ENCODE measurements at places on chromosomes 13 and 19.
A peak's percentile ranks its signal among the peaks of the same experiment; 100 is the strongest.

DNA sequence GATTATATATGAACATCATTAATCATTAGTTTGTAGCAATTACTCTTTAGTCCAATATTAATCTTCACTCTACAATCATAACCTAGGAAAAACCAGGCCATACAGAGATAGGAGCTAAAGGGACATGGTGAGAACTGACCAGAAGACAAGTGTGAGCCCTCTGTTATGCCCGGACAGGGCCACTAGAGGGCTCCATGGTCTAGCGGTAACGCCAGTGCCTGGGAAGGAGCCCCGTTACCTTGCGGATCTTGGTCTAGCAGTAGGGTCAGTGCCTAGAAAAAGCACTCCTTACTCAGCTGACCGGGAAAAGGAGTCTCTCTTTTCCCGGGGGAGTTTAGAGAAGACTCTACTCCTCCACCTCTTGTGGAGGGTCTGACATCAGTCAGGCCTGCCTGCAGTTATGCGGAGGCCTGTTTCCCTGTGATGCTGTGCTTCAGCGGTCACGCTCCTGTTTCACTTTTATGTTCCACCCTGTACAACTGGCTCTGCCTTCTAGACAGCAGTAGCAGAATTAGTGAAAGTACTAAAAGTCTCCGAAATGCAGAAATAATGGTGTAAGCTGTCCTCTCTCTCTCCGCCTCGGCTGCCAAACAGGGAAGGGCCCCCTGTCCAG lies 13.8 kb downstream of the OR7D4 start:
- ATAC-seq = peak; percentile 91

DNA sequence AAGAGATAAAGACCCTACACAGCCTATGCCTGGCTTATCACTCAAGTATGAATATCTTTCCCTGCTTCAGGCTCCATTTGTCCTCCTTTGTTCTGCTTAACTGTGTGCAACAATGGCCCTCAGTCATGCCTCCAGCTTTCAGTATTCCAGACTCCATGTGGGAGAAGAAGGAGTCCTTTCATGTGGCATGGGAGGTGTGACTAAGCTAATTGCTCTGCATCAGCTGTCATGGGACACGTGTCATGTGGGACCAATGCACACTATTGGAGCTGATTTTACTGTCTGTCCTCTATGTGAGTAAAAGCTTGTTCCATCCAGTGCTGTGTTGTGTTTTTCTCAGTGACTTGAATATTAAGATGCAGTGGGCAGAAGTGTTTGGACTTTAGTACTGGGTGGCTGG lies 1198.3 kb downstream of the OLFM4 start:
- no peak for ATAC-seq

DNA sequence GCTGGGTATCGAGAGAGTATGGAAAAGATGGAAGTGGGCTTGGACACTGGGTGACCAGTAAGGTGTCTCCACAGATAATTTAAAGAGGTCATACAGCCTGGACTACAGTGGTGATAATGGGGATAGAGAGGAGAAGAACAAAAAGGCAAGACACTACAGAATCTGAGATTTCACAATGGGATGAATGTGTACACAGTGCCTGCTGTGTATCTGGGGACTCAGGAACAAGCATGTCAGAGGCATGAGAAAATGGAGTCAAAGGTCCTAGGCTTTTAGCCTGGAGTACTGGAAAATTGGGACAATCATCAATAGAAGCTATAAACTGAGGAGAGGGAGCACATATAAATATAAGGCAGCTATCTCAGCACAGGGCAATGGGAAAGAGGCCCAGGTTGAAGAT lies 69.4 kb downstream of the TSC22D1 start:
- ATAC-seq = no peak

DNA sequence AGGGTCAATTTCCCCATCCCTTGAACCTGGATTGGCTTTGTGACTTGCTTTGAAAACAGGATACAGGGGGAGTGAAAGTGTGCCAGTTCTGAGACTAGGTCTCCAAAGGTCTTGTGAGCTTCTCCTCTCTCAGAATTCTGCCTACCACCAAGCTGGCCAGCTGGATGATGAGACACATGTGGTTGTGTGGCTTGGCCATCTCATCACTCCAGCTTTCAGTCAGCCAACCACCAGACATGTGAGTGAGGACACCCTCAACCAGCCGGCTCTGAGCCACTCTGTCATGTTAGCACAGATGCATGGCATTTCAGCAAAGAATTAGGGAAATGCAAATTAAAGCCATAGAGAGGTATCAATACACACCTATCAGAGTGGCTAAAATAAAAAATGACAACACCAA lies 29.5 kb downstream of the ENOX1 start:
- ATAC-seq = no peak

GRCh38 chr13:21347753-21348318 lies 111.3 kb downstream of the ZDHHC20 start:
- no peak for ATAC-seq

DNA sequence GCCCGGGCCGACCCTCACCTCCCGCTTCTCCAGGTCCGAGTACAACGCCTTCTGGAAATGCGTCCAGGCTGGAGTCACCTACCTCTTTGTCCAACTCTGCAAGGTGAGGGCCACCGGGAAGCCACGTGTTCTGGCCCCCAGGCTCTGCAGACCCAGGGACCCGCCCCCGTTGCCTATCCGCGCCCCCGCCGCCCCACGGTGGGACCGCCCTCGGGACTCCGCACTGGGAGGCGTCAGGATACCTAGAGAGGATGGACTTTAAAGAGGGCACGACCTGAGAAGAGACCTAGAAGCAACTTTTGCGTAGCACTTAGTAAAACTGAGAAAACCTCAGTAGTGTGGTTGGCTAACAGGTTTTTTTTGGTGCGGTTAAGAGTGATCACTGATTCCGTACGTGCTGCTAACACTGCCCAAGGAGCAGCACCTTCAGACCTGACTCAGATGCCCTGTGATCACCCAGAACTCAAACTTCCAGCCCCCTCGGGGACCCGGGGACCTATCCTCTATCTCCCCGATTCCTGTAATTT lies 492 bp downstream of the TMEM147 start:
- peak; percentile 55 for ATAC-seq

DNA sequence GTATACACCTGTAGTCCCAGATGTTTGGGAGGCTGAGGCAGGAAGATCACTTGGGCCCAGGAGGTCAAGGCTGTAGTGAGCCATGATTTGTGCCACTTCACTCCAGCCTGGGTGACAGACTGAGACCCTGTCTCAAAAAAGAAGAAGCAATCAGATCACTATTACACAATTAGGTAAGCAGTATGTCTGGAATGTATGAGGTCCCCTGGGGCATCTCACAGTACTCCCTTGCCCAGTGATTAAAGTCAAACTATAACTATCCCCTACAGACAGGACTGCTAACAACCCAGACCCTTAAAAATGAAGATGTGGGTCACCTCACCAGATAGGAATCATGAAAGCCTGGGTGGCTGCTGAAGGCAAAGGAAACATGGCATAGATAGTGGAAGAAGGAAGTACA lies 9.4 kb upstream of the PAN3 start:
- ATAC-seq = no peak

DNA sequence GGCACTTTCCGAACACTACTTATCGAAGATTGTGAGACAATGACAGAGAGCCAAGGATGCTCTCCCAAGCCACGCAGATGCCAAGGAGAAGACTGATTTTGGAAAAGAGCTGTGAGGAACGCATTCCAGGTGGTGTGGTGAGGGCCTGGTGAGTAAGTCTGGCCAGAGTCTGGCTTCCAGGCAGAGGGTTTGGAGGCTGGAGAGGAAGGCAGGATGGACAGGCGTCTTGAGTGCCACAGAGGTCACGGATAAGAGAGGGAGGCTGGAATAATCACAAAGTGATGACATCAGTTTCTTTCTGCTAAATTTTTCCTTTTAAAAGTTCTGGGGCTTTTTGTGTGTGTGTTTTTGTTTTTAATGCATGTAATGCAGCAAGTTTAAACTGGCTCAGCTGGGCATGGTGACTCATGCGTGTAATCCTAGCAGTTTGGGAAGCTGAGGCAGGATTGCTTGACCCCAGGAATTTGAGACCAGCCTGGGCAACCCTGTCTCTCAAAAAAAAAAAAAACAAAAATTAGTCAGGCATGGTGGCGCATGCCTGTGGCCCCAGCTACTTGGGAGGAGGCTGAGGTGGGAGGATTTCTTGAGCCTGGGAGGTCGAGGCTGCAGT lies 235.1 kb downstream of the NALCN start:
- ATAC-seq = no peak

DNA sequence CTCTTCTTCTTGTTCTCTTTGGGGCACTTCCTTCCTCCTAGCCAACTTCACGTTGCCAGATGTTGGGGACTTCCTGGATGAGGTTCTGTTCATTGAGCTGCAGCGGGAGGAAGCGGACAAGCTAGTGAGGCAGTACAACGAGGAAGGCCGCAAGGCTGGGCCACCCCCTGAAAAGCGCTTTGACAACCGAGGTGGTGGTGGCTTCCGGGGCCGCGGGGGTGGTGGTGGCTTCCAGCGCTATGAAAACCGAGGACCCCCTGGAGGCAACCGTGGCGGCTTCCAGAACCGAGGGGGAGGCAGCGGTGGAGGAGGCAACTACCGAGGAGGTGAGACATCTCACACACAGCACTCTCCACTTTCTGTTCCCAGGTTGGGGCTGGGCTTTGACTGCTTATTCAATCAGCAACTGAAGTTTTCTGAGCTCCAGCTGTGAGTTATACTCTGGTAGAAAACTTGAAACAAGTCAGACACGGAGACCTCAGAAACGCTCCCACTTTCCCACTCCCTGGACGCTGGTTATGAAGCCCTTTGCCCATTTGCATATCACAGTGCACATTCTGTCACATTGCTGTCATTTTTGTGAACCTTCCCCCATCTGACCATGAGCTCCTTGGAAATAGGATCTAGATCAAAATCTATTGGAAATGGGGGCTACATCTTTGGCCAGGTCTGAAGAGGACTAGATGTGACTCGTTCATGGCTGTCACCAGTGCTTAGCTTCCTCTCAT lies 7.2 kb upstream of the CCDC97 start:
- ATAC-seq = no peak

- ATAC-seq = no peak
Observed at GRCh38 chr13:29564373-29564772, 31.1 kb downstream of the SLC7A1 start.

- ATAC-seq = no peak
Observed at GRCh38 chr13:51396352-51396751, 56.5 kb downstream of the INTS6 start.

DNA sequence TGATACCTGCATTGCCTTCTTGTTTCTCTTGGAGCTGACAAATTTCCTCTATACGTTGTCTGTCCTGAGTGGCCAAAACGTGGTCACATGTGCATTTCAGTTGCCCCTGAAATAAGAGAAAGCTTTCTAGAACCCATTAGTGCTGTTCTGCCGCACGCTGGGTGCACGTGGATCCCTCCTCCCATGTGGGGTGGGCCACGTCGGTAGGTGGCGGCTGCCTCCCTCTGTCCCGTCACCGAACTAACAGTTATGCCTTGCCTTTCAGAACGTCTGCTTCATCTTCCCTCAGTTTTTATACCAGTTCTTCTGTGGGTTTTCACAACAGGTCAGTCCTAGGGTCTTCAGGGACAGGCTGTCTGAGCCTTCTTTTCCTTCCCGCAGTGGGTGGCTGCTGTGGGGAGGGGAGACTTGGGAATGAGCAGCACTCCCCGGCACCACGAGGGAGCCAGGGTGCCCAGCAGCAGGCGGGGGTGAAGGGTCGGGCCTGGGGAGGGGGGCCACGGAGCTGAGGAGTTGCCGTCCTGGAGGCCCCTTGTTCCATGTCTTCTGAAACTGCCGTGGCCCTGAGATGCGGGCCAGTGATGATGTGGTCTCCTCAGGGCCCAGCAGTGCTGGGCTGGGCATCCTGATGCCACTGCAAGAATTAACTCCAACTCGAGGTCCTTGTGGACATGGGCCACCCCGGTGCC lies 109.7 kb upstream of the MCF2L start:
- ATAC-seq = no peak

GRCh38 chr19:49817964-49818648 lies at the start of gene MED25:
Gene MED25 (plus strand): TSS chr19:49818289. CDS start chr19:49818342, 53 bp downstream.
- ATAC-seq = peak; percentile 84

DNA sequence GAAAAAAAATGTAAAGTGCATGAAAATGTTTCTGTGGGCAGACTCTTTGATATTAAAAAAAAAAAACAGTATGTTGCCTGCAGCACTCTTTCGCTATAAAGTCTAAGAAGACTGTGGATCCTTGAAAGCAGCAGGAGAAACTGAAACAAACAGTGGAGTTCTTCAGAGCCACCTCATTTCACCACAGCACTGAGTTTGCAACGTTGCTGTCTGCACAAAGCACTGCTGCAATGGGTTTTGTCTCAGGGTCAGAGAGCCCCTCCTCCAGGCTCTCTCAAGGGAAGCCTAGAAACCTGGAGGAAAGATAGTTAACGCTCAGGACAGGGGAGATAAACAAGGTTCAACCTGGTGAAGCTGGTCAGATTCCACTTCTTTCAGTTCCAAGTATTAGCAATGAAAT lies 248.7 kb downstream of the EFNB2 start:
- ATAC-seq = no peak

GRCh38 chr19:17549085-17549740 lies 6.2 kb upstream of the COLGALT1 start:
- no peak for ATAC-seq

- ATAC-seq = no peak
Observed at GRCh38 chr19:51733742-51734522, 10.1 kb upstream of the HAS1 start.

DNA sequence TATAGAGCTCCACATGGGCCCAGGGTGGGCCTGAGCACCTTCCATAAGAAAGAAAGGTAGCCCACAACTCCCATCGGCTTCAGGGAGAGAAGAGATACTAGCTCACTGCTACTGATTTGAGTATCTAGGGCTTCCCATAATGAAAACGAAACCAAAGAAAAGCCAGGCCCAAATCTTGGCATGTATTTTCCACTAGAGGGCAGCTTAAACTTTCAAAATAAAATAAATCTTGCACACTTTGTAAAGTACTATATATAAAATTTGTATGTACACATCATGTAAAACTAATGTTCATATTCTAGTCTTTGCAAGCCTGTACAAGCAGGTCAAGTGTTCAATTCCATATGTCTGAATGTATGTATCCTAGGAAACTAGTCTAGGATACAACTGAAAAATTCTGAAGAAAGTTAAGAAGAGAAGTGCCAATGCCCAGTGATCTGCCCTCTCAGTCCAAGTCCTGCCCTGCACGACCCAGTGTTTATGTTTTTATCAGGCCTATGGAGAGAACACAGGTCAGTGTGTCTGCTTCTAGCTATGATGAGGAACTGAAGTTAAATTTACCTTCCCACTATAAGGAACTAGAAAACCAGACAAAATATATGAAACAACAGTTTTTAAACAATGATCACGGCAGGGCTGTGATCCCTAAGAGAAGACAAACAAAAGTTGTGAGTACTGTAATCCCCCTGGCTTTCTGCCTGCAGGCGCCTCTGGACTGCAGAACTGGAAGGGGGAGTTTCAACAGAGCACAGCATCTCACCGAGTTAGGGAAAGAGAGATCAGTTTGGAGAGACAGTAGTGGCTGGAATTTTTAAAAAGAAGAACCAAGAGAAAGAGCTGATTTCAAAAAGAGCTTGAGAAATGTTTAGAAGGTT lies 475.7 kb downstream of the UQCRFS1 start:
- peak; percentile 86 for ATAC-seq

- ATAC-seq = no peak
Observed at GRCh38 chr19:41441321-41441945, 1.5 kb upstream of the ERICH4 start.

DNA sequence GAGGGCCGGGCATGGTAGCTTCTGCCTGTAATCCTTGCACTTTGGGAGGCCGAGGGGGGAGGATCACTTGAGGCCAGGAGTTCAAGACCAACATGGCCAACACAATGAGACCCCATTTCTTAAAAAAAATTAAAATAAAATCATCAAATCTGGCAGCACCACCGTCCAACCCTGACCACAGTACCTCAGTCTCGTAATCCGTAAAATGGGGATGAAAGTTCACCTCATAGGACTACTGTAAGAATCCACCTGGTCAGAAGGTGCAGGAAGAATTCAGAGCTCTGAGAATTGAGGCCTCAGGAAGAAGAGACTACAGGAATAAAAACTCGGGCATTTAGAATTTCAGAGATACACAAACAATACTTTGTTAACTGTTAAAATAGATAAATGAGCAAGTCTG lies 3.1 kb downstream of the PPP1R13L start:
- ATAC-seq = no peak
